NCI-H1105 (cell line): ENCODE measurements at places on chromosomes 12 and 14.

DNA sequence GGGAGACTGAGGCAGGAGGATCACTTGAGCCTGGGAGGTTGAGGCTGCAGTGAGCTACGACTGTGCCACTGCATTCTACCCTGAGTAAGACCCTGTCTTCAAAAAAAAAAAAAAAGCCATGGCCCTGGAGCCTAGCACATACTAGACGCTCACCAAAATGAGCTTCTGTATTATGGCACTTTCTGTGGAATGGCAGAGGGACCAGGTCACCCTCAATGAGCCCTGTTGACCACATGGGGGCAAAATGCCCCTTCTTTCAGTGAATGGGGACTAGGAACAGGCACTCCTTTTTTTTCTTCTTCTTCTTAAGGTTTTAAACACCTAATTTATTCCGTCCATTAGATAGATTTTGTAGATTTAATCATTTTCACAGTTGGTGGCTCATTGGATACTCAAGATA, 50.5 kb downstream of the FAM222A start:
- no peak for DNase-seq

DNA sequence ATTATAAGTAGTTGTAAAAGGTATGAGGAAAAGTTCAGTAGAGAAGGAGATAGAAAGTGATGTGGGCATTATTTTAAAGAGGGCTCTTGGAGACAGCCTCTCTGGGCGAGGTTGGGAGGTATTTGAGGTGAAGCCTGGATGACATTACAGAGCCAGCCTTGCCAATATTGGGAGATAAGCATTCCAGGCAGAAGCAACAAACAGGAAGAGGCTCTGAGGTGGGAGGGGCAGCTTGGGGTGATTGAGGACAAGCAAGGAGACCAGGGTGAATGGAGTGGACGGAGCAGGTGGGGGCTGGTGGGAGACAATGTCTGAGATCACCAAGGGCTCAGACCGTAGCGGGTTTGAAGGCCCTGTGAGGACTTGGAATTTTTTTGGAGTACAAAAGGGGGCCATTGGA, 87.3 kb downstream of the DYRK2 start:
- DNase-seq, result no peak

DNA sequence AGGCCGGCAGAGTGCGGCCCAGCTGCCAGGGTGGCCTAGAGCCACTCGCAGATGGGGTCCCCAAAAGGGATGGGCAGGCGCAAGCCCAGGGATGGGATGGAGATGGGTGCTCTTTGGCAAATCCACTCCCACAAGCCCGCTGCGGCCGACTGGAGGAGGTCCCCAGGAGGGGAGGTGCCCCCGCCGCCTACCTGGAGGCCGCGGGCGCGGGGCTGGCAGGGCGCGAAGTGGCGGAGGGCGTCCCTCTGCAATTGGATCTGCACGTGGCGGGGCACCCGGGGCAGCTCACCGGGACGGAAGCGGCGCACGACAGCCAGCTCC, 730 bp downstream of the PPP1R3E start:
- no peak for DNase-seq

- DNase-seq, result no peak
Measured at GRCh38 chr12:68792952-68793351, 15.0 kb upstream of the MDM2 start.

- DNase-seq, result no peak
Measured at GRCh38 chr12:124828264-124829007, 35.2 kb downstream of the SCARB1 start.

GRCh38 chr12:93167841-93168492, 209.8 kb upstream of the NUDT4 start:
- no peak for DNase-seq

- no peak for DNase-seq
Measured at GRCh38 chr12:70549340-70550179, 87.7 kb downstream of the PTPRB start.

GRCh38 chr12:113778432-113779132, 187.5 kb downstream of the RBM19 start:
- no peak for DNase-seq

DNA sequence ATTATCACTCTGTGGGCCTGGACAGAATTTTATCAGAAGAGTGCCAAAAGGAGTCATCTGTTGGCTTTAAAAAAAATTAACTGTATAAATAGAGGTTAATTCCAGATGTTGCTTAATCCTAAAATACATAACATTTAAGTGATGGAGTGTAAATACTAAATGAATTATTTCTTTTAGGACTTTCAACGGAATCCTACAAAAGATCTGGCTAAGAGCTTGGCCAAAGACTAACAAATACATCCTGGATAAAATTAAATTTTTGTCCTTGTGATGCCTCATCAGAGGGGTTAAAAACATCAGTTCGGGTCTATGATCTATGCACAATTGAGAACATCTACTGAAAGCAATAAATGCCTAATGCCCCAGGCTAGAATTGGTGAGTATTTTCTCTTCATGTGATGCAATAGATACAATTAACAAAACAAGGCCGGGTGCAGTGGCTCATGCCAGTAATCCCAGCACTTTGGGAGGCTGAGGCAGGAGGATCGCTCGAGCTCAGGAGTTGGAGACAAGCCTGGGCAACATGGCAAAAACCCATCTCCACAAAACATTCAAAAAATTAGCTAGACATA, 49.8 kb upstream of the RAP1B start:
- no peak for DNase-seq

- DNase-seq, result no peak
Measured at GRCh38 chr14:89620436-89620835, 203.4 kb upstream of the FOXN3 start.

DNA sequence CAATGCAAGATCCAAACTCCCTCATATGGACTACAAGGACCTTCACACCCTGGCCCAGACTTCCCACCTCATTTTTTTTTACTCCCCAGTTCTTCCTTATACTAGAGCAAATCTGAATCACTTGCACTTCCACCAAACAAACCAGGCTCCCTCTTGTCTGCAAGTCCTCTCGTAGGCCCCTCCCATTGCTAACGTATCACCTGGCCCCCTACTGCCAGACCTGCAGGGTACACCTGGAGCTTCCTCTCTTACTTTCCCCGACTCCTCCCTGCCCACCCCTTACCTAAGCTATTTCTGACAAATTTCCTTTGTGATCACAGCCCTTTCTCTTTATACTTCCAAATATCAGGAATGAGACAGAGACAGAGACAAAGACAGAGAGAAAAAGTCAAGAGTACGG, 463.9 kb downstream of the GALC start:
- DNase-seq, result no peak

- no peak for DNase-seq
Measured at GRCh38 chr14:88142997-88143396, 138.1 kb downstream of the GPR65 start.

GRCh38 chr14:26773906-26774593, 176.2 kb upstream of the NOVA1 start:
- no peak for DNase-seq

DNA sequence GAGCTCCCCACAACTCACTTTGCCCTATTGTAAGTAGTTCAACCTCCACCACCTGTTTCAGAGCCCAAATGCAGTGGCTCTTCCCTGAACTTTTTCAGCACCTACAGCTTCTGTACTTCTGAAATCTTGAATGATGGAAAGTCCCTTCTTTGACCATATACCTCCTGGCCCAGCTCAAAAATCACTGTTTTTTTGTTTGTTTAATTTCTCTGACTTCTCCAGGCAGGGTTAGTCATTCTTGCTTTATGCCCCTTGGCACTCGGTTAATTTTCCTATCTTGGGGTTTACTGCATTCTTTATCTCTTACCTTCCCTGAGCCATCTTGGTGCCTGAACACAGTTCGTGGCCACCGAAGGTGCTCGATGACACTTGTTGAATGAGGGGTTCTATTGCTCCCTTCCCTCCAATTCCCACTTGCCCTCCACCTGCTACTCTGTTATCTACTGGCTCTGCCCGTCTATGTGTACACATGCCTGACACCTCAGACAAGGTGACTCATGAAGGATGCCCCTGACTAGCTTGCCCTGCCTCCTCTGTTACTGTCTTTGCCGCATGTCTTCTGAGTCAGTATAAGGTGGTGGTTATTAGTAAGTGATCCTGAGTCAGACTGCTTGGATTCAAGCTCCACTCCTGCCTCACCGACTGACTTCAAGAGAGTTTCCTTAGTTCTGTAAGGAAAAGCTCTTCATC, 4.4 kb downstream of the AMHR2 start:
- DNase-seq, result no peak

- DNase-seq, result no peak
Measured at GRCh38 chr12:65695113-65695865, 129.0 kb upstream of the HMGA2 start.

GRCh38 chr12:53070877-53071492, 8.2 kb downstream of the SPRYD3 start:
- no peak for DNase-seq

GRCh38 chr14:105021656-105022275, 883 bp upstream of the CDCA4 start:
- DNase-seq, result peak; percentile 50

DNA sequence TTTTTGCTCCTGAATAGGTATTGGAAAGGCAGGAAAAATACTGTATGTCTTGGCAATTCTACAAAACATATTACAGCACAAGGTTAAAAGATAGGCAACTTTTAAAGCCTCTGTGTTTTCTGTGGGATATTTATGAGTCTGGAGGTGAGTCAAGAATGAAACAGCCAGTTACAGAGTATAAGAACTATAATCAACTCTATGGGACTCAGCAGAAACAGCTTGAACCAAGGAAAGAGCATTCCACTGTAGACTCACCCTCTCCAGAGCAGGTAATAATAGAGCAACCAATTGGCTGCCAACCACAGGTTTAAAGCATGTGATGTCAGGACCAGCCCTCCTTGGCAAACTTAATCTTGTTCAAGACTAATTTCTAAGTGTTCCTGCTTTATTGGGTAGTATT, 100.5 kb upstream of the MDM1 start:
- DNase-seq, result no peak

DNA sequence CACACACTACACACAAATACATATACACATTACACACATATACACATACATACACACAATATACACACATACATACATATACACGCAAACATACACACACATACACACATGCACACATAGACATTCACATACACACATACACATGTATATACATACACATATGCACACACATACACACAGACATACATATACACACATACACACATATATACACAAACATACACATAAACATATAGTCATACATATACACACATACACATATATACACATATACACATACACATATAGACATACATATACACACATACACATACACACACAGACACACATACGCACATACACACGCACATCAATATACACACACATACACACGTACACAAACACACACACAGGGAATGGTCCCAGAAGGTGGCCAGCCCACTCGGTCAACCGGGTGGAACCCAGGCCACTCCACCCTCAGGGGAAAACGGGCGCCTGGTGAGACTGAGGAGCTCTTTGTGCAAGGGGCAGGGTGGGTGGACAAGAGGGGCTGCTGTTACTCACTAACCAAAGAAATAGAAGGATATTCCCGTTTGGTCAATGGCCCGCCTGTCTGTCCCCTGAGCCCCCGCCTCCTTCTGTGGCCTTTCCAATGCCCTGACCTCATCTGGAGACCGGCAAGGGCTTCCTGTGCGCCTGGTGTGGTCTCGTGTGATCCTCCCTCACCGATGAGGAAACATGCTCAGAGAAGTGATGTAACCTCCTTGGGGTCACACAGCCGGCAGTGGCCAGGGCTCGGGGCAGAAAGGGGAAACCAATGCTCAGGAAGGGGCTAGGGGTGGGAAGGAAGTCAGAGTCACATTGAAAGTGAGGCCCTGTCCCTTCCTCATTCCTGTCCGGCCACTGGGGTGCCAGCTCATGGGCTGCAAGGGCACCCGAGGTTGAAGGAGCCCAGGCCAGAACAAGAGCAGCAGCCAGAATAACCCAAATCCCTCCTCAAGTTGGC, 5.3 kb downstream of the TRPV4 start:
- DNase-seq, result no peak

GRCh38 chr12:26798023-26798422, 35.0 kb downstream of the ITPR2 start:
- DNase-seq, result no peak

GRCh38 chr14:81453166-81453766, 53.1 kb upstream of the STON2 start:
- DNase-seq, result peak; percentile 44

GRCh38 chr14:45251912-45252311, 1.1 kb downstream of the MIS18BP1 start:
- DNase-seq, result no peak

DNA sequence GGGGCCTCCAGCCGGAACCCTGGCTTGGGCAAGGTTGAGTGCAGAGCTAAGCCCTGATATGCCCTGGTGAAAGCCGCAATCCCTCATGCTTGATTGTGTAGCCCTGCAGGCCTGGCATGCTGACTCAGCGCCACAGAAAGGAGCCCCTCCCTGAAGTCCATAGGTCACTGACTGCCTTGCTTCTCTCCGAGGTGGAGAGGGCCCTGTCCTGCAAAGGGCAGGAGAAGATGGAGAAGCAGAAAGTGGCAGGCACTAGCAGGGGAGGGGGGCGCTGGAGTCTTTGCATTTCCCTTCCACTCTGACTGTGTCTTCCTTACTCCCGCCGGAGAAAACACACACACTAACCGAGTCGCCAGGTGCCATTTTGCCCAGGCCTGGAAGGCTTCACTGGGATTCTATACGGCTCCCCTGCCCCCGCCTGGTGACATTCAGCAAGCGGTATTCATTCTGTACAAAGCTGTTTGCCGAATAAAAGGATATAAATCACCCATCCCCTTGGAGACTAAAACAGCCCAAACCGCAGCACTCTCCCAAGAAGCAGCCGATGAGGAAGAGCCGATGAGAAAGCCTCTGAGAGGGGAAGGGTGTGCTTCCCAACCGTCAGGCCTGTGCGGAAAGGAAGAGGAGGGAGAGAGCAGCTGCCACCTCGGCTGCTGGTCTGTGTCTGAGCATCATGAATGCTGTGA, 69.8 kb downstream of the SLC6A12 start:
- no peak for DNase-seq

DNA sequence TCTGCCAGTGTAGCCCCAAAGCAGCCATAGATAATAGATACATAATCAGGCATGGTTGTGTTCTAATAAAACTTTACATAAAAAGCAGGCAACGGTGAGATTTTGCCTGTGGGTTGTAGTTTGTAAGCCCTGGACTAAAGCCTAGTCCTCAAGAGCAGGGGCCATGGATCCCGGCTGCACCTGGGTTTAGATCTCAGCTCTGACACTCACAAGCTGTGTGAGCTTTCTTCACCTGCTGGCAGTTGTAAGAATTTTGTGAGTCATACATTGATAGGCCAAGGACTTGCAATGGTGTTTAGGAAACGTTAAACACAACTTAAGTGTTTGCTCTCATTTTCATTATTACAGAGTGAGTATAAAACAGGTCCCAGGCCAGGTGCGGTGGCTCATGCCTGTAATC, 395.8 kb upstream of the TBX3 start:
- no peak for DNase-seq

GRCh38 chr14:51564460-51564859, 87.2 kb upstream of the FRMD6 start:
- DNase-seq, result no peak

GRCh38 chr12:25421651-25422167, 131.4 kb downstream of the LMNTD1 start:
- DNase-seq, result no peak

- no peak for DNase-seq
Measured at GRCh38 chr14:58722441-58722840, 84.7 kb downstream of the DACT1 start.

- DNase-seq, result no peak
Measured at GRCh38 chr12:75548879-75549278, 37.5 kb upstream of the KRR1 start.

- DNase-seq, result no peak
Measured at GRCh38 chr12:257521-258321, 4.9 kb downstream of the SLC6A13 start.

- no peak for DNase-seq
Measured at GRCh38 chr14:56357428-56357827, 222.2 kb upstream of the TMEM260 start.
